ENCODE measurements at places on chromosomes 11 and 22.

DNA sequence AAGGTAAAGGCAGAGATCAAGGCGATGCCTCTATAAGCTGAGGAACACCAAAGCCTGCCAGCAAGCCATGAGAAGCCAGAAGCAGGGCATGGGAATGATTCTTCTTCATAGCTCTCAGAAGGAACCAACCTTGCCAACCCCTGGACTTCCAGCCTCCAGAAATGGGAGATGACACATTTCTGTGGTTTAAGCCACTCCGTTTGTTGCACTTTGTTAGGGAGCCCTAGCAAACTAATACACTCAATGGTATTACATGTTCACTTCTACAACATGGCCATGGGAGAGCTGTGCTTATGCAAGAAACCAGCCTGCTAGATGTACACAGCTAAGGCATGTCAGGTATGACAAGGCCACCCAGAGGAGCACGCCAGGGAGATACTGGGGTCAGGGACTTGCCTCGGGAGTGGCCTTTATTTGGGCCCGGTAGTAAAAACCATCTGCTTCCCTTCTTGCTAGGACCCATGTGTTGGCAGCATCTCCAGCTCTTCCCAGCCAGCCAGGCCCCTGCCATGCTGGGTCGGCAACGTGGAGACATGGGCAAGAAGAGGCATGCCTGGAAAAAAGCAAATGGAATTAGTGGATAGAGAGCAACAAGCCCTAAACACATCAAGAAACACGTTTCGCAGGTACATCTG, 3.6 kb downstream of the C11orf16 start:
- DNase-seq, result no peak

DNA sequence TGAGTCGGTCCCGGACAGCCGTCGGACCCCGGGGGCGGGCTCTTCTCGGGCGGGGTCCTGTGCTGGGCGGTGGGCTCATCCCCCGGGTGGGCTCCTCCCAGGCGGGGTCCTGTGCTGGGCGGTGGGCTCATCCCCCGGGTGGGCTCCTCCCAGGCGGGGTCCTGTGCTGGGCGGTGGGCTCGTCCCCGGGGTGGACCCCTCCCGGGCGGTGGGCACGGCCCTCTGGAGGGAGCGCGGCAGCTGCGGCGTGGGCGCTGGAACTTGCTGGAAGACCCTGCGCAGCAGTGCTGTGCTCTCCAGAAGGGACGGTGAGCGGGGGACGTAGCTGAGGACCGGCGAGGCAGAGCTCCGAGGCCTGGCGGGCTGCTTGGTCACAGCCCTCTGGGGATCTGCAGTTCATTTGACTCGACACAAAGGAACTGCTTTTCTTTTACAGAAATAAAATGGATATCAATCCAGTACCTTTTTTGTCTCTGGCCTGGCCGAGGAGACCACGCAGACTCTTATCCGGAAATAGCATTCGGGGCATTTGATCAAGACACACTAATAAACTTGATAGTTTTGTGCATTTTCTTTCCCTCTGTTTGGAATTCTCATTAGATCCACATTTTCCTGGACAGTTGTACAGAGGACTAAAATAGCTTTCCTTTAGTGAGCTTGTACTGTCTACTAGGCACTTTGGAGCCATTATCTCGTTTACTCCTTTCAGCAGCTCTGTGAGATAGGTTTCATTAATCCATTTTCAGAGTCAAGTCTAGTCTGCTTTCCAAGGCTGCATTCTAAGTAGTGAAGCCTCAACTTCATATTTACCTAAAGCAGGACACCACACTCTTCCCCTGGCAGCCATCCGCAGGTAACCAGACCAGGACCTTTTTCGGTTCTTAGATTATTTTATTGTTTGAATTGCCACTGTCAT, 812 bp downstream of the JAM3 start:
- no peak for DNase-seq

- DNase-seq, result no peak
Observed at GRCh38 chr11:25602959-25603358, 729.0 kb upstream of the ANO3 start.

DNA sequence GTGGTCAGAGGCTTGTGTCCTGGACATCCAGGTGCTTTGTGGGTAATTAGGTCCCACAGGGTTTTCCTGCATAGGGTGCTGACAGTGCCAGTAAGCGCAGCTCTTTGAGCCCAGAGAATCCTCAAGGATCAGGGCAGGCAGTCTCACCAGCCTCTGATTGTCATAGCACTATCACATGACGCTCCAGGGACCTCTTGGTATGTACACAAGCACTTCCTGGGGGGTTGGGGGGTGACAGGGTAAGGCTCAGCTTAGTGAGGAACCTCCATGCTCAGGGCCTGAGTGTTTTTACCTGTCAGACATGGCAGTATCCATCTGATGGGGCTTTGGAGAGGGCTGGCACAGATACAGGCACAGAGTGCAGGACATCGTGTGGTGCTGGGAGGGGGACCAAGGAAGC, 27.9 kb upstream of the SUSD2 start:
- DNase-seq, result no peak

DNA sequence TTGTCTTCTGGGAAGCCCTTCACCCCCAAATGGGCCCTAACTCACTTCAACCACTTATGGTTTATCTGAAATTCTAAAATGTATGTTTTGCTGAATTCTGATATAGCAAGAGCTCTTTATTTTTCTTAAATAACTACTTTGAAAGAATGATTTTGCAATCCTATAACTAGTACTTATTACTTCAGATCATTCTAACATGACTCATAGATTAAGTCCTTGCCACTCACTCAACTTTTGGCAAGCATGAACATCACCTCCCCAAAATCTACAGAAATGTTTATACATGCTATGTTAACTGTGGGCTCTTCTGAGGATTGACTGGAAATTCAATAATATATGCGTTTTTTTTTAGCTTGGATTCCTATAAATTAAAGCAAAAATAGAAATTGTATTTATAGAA, 367.4 kb upstream of the FAT3 start:
- no peak for DNase-seq

DNA sequence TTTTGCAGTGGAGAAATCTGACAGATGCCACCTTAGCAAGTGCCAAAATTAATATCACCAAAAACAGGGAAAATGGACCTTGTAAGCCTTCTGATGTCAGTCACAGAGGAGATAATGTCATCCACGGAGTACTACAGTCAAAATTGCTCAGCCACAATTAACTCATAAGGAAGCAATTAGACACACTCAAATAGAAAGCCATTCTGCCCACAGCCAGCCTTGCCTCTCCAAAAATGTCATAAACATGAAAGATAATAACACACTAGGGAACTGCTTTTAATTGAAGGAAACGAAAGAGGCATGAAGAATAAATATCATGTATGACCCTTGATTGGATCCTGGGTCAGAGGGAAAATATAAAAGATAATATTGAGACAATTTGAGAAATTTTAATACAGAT, 505.6 kb upstream of the API5 start:
- no peak for DNase-seq

DNA sequence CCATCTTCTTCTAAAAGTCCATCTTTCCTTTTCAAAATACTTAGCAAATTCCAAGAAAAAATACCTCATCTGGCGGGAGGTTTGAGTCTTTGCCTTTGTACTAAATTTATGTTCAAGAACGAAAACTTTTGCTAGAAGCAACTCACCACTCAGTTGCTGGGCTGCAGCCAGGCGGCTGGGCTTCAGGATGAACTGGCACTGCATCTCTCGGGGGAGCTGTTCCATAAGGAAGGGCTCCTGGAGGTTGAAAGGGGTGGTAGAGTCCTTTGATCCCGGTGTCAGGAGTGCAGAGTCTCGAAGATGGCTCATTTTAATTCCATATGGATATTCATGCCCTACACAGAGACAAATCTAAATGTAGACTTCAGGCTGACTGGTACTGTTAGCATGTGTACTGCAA, 105.8 kb downstream of the ARHGAP20 start:
- DNase-seq, result no peak

GRCh38 chr22:17489101-17489500, 74.2 kb upstream of the SLC25A18 start:
- no peak for DNase-seq

GRCh38 chr11:127445476-127445875, 444.9 kb upstream of the KIRREL3 start:
- DNase-seq, result no peak

DNA sequence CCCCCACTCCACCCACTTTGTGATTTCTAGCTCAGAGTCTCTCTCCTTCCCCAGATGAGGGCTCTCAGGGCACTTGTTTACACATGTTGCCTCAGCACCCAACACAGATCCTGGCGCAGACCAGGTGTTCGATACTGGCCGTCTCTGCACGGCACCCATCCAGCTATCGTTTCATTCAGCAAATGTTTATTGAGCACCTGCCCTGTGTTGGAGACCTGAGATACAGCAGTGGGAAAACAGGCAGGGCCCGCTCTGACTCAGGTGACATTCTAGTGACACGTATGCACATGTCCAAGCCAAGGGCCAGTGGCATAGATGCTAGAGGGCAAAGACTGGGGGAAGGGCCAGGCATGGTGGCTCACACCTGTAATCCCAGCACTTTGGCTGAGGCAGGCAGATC, 71.9 kb downstream of the NFAM1 start:
- DNase-seq, result no peak

GRCh38 chr11:5663511-5663910, 21.4 kb downstream of the TRIM5 start:
- no peak for DNase-seq

DNA sequence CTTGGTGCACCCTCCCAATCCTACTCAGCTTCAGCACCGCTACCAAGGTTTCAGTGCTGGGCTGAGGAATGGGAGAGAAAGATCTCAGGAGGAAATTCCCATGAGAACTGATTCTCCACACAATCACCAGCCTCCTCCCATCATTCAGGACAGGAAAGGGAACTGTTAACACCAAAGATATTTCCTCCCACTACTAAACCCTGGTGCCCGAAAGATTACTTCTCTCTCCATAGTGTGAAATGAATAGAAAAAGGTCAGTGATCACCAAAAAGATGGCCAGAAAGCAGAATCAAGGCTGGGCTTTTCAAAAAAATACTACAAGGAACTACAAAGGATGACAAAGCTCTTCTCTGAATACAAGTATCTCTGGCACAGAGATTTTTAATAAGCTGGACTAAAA, 26.1 kb downstream of the TCIRG1 start:
- DNase-seq, result no peak

GRCh38 chr11:38456371-38456770, 1858.3 kb upstream of the RAG2 start:
- no peak for DNase-seq

DNA sequence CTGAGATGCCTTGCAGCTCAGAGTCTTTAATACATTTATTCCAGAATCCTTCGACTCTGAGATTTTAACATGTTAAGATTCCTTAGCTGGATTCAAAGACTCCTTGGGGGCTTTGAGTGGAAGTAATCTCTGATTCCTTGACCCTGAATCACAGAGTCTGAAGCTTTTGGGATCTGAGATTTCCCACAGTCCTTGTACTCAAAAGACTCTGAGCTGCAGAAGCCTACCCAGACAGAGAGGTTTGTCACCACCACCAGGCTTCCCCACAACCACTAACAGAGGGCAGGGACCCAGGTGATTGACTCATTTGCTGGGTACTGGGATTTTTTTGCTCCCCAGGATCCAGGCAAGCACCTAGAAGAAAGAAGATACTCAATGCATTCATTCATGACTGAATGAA, 1.4 kb upstream of the SERPINH1 start:
- no peak for DNase-seq

GRCh38 chr22:24824250-24824649, 18.2 kb downstream of the SGSM1 start:
- DNase-seq, result no peak

GRCh38 chr11:109654091-109654490, 232.1 kb downstream of the C11orf87 start:
- no peak for DNase-seq

DNA sequence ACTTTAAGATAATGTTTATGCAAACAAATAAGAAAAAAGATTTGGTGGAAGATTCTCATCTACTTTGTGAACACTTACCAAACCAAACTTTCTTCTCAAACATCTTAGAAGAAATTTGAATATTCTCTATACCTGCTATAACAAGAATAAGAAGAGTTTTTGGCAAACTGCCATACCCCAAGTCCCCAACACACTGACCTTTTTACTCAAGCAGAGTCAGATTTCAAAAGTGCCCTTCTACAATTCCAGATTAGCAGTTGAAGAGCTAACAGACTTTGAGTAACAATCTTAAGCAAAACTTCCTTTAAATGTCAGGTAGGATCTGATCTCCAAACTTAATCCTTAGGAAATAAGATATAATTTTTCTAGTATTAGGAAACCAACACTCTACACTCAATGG, 33.9 kb downstream of the TSG101 start:
- no peak for DNase-seq

DNA sequence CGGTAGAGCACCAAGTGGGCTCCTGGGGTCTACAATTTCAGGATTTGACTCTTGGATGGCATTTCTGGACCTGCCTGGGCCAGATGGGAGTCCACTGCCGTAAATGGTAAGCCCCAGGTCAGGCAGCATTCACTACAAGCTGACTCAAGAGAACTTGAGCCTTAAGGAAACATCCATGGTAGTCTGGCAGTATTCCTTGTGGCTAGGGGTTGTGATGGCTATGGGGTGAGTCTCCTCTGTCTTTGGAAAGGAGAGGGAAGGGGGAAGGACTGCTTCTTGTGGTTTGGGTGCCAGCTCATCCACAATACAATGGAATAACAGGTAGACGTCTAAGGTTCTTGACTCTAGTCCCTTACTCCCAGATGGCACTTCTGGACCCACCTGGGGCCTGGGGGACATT, 32.3 kb upstream of the POU2AF2 start:
- no peak for DNase-seq

DNA sequence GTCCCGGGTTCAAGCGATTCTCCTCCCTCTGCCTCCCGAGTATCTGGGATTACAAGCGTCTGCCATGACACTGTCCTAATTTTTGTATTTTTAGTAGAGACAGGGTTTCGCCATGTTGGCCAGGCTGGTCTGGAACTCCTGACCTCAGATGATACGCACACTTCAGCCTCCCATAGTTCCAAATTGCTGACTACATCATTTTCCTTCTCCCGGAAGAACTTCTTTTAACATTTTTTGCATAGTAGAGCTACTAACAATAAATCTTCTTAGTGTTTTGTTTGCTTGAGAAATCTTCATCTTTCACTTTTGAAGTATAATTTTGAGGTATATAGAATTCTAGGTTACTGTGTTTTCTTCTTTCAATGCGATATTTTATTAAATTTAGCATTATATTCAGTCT, 1415.1 kb upstream of the RAG2 start:
- DNase-seq, result no peak

- DNase-seq, result no peak
Observed at GRCh38 chr11:129815596-129816461, at the start of gene TMEM45B. Gene TMEM45B (plus strand): TSS chr11:129815848. CDS start chr11:129852483, 36,635 bp downstream.

- no peak for DNase-seq
Observed at GRCh38 chr11:79436919-79437277, 3.9 kb downstream of the TENM4 start.

Measured in putamen (tissue), 1 donor.